ENCODE measurements at places on chromosomes 4 and X. TPM values are rescaled to one million over a fixed set of nuclear protein-coding genes. Genes with fewer than 3 reads are reported as not detected.

Gene PRSS12
- 0.30 TPM for total RNA-seq

Gene PCYT1B
- 1.0 TPM for total RNA-seq

Gene TACC3
- total RNA-seq = 195 TPM

Gene MAGIX
- total RNA-seq = 3.6 TPM

GRCh38 chr4:120869613-120870278 is 52.8 kb downstream of the PRDM5 start:
- no peak for DNase-seq

GRCh38 chr4:100190643-100191600 is 654 bp upstream of the DDIT4L start:
- no peak for DNase-seq

- no peak for DNase-seq
These were observed 1865.3 kb upstream of the AGA start for GRCh38 chr4:179307297-179308136.

GRCh38 chrX:2340991-2341390 is 159.8 kb downstream of the DHRSX start:
- no peak for DNase-seq

Data from activated naive CD4-positive, alpha-beta T cell treated with anti-CD3 and anti-CD28 coated beads, Interleukin-2, amount 50 U/mL, for 72 hours (primary cell).